ENCODE measurements at places on chromosomes 4 and X.

DNA sequence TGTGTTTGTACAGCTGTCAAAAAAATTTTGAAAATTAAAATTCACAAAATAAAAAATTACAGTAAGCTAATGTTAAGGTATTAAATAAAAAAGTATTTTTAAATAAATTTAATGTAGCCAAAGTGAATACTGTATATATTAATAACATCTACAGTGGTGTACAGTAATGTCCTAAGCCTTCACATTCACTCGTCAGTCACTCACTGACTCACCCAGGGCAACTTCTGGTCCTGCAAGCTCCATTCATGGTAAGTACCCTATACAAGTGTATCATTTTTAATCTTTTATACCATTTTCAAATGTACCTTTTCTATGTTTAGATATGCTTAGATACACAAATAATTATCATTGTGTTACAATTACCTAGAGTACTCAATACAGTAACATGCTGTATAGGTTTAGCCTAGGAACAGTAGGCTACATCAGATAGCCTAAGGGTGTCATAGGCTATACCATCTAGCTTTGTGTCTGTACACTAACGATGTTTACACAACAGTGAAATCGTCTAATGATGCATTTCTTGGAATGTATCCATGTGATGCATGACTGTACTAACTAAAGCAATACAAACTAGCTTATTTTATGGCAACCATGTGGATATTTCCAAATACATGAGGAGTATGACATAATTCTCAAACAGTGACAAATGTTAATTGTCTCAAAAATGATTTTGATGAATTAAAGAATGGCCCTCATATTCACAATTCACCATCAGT lies 13.7 kb downstream of the DDX60 start:
- no peak for DNase-seq

- no peak for DNase-seq
Observed at GRCh38 chr4:20046931-20047677, 204.6 kb upstream of the SLIT2 start.

DNA sequence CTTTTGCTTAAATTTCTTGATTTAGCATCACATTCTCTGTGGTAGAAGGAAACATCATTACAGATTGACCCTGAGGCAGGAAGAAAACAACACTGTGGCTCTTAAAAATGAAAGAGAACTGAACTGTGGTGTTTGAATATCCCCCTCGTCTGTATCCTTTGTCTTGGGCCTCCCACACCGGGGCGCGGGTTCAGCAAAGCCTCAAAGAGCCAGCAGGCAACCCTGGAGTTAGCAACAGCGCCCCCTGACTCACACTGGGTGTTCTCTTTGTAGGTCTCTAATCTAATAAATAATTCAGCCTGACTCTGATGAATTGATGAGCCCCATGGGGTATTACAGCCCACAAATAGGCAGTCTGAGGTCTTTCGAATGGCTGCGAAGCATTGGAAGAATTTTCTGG lies 46.1 kb upstream of the CTSO start:
- DNase-seq: peak; percentile 17

DNA sequence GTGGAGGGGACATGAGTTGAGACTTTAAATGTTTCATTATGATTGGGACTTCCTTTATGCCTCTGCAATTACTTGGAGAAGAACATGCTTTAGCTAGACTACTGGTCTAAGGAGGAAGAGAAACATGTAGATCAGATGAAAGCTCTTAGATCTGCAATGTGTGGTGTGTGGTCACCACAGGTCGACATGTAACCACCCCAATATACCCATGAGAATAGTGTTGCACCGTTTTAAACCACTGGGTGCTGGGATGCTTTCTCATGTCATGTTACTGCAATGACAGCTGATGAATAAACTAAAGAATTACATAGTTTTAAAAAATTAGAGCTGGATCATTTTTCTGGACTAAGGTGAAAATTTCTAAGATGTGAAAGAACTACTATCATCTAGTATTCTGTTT lies 1039.7 kb downstream of the RAPGEF2 start:
- DNase-seq: no peak

DNA sequence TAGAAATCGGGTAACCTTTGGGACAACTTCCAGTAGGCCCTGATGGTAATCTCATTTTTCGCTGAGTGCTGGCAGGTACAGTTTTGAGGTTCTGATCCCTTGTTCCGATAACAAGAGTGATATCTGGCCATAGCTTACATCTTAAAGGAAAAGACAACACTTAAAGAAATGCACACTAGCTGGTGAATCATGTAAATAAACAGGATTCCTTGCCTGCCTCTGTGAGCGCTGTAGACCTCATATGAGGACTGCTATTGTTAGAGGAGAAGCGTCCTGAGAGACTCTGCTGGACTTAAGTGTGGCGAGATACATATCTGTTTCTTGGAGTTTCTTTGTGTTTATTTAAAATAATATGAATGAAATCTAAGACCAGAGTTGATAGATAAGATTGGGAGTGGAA lies 149.3 kb upstream of the SLC4A4 start:
- DNase-seq: no peak

DNA sequence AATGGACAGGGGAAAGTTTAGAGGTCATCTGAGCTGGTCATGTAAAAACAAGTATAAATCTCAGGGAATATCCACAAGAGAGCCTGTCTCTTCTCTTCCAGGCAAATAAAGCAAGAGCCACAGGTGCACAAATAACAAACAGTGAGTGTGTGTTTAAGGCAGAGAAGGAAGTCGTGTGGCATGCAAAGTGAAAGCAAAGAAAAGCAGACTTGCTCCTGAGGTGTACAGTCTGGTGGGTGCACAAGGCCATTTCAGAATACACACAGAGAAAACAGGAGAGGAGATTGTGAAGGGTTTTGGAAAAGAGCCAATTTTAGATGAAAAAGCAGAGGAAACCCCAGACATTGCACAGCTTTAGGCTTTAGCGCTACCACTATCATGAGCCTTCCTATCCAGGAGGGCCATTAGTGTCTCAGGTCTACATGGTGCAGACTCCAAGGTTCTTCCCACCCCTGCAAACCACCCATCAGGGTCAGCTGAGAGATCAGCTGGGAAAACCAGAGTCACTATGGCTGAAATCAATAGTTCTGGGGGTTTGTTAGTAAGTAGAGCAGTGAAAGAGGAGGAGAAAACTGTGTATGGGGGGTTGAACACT lies 355.8 kb downstream of the KLHL4 start:
- DNase-seq: no peak

GRCh38 chr4:113260688-113261087 lies 211.2 kb downstream of the ANK2 start:
- DNase-seq: no peak

DNA sequence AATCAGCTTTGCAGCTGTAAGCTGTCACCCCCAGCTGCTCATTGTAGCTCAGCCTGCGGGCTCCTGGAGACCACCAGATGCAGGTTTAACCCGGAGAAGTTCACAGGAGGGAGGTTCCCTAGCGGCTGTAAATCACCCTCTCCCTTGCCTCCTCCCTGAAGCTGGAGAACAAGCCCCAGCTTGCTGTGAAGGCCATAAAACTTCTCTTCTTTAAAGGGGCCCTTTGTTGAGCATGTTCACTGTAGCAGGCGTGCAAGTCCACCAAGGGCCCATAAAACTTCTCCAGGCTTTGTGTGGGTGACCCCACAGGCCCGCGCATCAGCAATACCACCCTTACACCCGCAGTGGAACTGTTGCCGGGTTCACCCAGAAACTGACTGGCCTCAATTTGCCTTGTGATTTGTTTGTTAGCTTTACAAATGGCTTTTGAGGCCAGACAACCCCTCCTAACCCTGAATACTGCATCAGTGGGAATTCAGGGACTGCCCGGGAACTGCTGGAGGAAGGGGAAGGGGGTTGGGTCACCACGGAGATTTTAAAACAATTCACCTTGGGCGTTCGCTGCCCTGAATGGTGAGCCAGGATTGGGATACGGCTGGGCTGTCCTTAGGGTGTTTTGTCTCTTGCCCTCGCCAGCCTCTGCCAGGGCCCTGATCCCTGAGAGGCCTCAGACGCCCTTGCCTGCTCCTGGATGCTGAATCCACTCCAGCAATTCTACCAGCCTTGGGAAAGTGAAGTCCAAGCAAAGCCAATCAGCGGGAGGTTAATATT lies 49.5 kb upstream of the ATP6AP2 start:
- no peak for DNase-seq

DNA sequence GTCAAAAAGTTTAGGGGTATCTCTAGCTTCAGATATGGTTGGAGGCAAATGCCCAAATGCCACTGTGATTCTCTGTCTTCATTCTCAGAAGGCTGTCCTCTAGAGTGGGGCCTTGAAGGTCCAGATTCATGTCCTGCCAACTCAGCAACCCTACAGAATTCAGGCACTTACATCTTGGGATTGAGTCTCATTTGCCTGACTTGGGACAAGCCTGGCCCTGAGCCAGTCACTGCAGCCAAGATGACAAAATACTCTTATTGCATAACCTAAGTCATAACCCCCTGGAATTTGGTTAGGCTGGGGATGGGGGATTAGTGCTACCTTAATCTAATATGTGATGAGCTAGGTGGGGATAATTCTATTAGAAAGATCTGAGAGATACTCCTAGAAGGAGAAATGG lies 100.5 kb downstream of the AREG start:
- no peak for DNase-seq

DNA sequence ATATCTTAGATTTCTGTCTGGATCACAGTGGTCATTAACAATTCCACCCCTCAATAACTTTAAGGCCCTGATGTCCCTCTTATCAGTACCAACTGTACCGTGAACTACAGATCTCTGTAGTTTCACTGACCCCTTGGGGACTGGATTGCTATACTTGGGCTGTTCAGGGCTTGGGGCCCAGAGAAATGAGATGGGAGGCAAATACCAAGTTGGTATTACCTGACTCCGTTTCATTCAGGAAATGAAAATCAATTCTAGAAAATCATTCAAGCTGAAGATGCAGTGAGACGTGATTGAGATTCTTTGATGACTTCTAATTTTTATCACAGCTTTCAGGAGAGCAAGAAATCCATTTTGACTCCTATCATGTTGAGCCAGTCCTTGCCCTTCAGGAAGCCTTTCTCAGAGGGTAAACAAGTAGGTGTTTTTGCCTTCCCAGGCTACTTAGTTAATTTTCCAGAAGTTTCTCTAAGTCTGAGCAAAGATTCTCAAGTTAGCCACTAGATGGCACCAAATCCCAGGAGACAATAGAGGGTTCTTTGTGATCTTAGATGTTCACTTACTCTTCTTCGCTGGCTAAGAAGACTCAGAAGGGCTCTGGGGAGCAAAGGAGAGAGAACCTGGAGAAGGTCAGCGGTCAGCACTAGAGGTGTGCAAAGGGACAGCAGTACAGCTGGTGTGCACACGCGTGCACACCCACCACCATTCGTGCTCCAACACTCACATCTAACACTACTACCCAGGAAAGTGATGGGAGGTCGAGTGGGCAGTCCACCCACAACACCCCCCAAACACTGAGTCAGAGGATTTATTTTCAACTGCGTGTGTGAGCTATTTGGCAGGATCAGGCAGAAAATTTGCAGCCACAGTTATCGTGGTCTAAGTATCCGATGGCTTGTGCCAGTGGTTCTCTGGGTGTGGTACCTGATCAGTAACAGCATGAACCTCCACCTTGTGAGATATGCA lies 7.4 kb downstream of the HNRNPH2 start:
- peak; percentile 24 for DNase-seq

GRCh38 chrX:45385757-45386156 lies 185.1 kb upstream of the DIPK2B start:
- no peak for DNase-seq

DNA sequence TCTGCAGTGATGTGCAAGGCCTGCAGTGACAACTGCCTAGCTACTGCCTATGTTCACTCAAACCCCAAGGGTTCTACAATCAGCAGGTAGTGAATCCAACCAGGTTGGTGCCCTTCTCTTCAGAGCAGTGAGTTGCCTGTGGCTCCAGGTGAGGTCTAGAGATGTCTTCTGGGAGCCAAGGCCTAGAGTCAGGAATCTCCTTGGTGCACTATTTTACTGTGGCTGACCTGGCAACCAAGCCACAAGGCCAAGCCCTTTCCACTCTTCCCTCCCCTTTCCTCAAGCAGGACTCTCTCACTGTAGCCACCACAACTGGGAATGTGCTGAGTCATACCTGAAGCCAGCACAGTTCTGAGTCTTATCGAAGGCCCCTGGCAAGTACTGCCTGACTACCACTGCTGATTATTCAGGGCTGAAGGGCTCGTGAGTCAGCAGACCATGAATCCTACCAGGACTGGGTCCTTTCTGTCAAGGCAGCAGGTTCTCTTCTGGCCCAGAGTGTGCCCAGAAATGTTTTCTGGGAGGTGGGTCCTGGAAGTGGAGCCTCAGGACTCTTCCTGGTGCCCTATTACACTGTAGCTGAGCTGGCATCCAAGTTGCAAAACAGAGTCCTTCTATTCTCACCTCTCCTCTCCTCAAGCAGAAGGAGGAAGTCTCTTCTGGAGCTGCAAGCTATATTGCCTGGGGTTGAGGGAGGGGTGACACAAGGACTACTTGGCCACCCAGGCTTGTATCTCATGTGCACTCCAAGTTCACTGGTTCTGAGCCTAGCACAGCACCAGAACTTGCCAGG lies 111.6 kb downstream of the BTC start:
- no peak for DNase-seq

DNA sequence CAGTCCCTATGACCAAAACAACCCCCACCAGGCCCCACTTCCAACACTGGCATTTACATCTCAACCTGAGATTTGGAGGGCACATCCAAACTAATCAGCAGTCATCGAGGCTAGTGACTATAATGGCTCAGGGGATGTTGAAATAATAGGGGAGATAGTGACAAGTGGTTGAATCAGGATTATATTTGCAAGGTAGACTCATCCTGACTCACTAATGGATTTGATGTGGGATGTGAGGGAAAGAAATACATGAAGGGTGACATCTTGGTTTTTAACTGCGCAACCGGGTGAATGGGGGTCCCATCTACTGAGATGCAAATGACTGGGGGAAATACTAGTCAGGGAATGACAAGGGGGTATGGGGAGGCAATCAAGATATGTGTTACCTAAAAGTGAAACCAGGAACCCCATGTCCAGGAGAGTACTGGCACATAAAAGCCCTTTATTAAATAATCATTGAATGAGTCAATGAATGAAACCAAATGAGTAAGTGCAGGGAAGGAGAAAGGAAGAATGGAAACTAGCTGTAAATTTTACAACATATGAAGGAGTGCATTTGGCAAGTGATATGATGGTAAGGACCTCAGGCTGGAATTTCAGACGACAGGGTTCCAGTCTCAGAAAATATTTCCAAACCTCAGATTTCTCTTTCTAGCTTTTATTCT lies 78.3 kb downstream of the PARM1 start:
- no peak for DNase-seq

DNA sequence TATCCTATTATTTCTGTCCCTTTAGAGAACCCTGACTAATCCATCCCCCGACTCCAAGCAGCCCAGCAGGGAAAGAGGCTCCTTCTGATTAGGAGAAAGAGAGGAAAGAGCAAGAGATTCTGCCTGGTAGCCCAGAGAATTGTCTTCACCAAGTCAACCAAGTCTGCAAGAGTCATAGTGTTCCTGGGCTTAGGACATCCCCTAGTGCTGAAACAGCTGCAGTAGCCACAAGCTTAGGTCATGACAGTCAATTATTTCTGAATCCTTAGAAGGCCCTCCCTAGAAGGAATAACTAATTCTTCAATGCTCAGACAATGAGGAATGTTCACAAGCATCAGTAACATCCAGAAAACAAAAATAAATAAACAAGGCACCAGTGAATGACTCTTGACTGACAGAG lies 480.3 kb upstream of the GRIA3 start:
- no peak for DNase-seq
